ENCODE measurements at places on chromosomes 11 and 22. TPM values are rescaled to one million over a fixed set of nuclear protein-coding genes. Genes with fewer than 3 reads are reported as not detected.

Gene RTN4RL2
- 3.1 TPM for polyA plus RNA-seq

Gene RFPL1
- polyA plus RNA-seq = 1.2 TPM

Gene TSSK2
- polyA plus RNA-seq = not detected

Gene OR10A2
- polyA plus RNA-seq = 0.04 TPM

Gene FAT3
- polyA plus RNA-seq = 8.0 TPM

Gene PANX2
- 1.5 TPM for polyA plus RNA-seq

Gene CDON
- 25.4 TPM for polyA plus RNA-seq

Gene KRTAP5-9
- polyA plus RNA-seq = 0.42 TPM

Gene AP1B1
- polyA plus RNA-seq = 46.7 TPM

Gene TIGD3
- 0.65 TPM for polyA plus RNA-seq

DNA sequence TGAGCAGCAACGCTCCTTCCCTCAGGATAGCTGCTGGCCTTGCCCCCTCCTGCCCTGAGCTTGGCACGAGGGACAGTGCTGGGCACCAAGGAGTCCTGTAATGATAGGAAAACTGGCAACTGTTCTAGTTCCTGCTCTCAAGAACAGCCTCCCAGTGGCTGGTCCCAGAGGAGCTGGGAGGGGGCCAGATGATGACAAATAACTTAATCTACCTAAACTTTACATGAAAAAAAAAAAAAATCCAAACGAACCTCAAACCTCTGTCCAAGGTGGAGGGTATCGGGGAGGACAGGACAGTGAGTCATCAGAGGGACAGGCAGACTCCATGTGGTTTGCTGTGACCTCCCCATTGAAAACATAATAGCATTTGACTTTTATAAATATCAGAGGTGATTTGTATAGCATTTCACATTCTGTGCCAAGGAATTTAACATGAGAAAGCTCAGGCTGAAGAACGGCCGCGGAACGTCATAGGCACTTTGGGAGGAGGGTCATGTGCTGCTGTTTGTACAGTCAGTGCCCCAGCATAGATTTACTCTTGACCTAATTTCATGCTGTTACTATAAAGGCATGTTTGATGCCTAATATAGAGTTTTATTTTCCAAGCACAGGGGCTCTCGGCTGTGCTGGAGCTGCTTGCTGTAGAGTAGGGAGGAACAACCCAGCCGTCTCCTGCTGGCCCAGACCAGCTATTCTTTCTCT, 98.2 kb upstream of the NNMT start:
- DNase-seq = peak; percentile 67

DNA sequence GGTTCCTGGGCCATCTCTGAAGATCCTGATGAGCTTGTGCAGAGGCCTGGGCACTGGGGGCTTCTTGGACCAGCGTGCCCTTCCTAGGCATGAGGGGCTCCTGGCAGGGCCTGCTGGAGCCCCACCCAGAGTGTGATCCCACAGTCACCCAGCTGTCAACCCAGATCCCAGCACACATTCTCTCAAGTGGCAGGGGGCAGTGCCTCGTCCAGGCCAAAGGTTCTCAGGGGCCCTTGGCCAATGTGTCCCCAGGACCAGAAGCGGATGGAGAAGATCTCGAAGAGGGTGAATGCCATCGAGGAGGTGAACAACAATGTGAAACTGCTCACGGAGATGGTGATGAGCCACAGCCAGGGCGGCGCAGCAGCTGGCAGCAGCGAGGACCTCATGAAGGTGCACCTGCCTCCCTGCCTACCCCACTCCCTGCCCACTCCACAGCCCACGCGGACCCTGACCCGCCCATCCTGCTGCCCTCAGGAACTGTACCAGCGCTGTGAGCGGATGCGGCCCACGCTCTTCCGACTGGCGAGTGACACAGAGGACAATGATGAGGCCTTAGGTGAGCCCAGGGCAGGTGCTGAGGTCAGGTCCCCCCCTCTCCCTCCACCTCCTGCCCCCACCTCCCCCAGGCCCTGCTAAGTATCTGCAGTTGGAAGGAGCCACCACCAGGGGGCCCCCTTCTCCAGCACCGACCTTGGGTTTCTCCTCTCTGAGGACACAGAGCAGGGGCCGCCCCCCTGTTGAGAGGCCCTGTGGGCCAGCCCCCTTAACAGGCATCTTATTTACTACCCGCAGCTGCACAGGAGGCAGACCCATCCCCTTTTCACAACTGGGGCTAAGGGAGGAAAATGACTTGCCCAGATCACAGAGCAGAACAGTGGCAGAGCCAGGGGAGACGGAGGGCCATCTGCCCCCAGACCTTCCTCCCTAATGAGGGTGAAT, 14.7 kb downstream of the GGA1 start:
- no peak for DNase-seq

DNA sequence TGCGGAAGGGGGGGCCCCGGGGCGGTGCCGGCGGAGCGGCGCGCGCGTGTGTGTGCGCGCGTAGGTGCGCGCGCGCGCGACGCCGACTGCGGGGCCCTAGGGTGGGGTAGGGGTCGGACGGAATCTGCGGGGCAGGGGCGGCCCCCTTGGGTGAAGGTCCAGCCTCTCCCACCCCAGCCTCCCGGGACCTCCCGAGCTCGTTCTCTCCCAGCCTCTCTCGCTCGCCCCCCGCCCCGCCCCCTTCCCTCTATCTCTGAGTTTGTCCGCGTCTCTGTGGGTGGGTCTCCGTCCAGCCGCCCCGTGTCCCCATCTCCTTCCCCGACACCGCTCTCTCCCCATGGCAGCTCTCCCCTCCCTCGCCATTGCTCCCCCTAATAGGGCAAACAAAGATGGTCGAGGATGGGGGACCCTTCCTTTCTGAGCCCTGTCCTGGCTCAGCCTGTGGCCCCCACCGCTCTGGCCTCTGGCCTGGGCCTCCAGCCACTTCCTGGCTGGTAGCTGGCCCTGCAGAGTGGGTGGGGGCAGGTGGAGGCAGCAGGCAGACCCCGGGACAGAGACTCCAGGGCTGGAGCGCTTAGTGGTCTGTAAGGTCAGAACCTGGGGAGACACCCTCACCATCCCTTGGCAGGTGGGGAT, 33.0 kb upstream of the PRR5 start:
- DNase-seq = no peak

DNA sequence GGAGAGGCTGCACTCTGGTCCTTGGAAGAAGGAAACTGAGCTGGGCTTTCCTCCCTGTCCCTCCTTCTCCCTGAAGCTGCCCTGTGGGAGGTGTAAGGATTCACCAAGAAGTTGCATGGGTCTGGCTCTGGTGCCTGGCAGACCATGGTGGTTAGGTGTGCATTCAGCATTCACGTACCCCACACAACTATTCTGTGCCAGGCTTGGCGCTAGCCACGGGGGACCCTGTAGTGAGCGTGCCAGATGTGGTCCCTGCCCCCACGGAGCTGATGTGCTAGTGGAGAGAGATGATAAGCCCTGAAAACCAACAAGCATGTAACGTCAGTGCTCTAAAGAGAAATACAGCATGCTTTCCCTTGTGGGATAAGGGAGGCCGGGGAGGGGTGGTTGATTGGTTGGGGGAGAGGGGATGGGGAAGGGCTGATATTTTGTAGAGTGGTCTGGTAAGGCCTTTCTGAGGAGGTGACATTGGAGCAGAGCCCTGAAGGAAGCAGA, 48.9 kb downstream of the CD82 start:
- no peak for DNase-seq

DNA sequence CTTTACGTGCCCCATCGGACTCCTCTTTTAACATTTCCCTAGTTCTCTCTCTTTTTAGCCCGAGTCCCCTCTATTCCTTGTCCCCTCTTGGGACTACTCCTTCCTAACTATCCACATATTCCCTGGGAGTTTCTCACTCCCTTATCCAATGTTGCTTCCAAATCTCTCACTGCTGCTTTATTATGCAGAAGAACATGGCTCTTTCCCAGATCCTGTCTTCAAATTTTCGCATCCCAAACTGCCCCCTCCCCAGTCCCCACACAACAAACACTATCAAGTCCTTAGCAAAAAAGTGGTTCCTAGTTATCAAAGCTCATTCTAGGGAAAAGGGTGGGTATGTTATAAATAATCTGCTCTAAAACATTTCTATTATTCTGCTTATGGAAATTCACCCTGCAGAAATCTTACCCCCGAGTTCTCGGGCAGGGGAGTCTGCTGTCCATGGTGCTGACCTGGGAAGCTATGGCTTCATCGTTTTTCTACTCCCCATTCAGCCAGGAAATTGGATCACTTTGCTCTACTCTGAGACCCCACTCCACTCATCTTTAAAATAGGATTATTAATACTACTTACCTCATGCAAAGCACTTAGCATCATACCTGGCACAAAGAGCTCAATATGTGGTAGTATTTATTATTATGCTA, 393.5 kb downstream of the BUD13 start:
- peak; percentile 65 for DNase-seq

DNA sequence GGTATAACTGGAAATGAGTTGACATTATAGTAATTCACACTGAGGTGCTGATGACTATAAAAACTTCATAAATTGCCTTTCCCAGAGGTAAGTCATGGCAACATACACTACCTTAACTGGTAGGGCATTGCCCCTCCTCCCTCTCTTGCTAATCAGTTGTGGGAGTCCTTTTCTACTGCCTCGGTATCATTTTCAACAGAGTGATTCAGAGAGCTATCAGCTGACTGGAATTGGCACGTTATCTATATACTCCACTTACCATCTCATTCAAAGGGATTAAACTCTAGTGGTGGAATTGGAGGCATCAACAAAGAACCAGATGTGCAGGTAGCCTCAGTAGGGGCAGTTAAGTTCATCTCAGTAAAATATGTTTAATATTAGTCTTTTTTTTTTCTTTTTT, 8.0 kb upstream of the NUP160 start:
- DNase-seq = no peak

GRCh38 chr11:110430267-110431050, 711 bp downstream of the FDX1 start:
- peak; percentile 20 for DNase-seq

DNA sequence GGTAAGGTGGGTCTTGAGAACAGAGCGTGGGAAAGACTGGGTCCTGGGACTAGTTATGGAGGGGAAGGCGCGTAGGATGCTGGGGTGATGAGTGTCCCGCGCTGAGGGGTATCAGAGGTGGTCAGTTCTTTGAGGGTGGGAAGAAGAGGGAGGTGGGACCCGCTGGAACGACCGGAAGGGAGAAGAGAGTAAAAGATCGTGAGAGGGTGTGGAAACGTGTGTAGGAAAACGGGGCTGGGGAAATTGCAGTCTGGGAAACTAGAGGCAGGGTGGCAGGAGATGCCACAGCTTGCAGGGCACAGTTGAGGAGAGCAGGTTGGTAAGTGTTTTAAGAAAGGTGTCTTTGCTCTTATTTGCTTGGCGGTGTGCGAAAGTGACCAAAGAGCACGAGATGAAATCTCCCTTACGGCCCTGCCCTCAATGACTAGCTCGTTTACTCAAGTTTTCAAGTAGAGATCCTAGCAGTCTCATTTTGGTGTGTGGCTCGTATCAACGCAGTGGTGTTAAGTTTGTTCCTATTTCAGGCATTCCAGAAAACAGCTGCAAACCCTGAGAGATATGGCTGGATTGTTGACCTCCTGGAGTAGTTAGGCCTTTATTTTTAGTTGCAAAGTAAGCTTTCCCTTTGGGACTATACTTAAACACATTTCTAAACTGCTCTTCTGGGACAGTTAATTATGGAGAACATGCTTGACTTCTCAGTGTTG, 615 bp downstream of the STT3A start:
- DNase-seq = no peak

GRCh38 chr11:102971766-102972165, 16.2 kb upstream of the MMP13 start:
- no peak for DNase-seq

DNA sequence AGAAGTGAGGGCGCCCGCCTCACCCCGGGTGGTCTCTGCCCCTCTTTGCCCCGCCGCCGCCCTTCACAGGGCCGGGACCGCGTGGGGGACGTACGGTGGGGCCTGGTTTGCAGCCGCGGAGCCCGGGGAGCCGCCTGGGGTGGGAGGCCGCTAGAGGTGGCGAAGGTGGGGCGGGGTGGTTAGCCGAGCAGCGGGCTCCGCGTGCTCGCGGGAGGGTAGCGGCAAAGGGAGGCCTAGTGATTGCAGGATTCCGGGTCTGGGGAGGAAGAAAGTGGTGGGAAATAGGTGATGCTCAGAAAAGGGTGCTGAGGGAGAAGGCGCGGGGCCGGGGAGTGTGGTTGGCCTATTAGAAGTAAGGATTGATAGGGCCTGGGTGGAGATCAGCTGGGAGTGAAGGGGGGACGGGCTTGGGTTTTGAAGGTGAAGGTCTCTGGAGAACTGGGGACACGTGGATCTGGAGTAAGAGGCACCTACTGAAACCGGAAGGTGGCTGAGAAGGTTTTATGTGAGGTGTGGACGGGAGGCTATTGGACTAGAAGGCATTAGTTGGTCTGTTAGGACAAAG, 571 bp downstream of the FAR1 start:
- peak; percentile 22 for DNase-seq

DNA sequence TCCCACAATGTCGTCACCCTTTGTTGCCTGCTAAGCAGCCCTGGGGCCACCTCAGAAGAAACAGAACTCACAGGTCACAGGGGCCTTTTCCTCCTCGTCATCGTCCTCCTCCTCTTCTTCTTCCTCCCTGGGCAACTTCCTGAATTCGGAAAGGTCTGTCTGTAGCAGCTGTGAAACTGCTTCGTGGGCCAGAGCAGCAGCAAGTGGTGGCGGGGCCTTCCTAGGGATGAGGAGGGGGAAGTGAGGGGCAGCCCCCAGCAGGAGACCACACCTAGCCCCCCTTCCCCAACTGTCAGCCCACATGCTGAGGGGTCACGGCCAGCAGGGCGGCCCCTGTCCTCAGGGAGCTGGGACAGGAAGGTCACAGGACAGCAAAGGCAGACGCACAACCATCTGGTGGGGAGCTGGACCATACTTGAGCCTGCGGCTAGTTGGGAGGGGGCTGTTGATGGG, 13.2 kb downstream of the PPM1F start:
- no peak for DNase-seq

- no peak for DNase-seq
Observed at GRCh38 chr11:31887180-31887579, 76.1 kb upstream of the PAX6 start.

GRCh38 chr22:37461961-37462360, 24.2 kb downstream of the MFNG start:
- DNase-seq = no peak

- no peak for DNase-seq
Observed at GRCh38 chr22:43110927-43111623, 525 bp downstream of the BIK start.

- DNase-seq = no peak
Observed at GRCh38 chr11:134267966-134268365, 8.2 kb upstream of the GLB1L3 start.

DNA sequence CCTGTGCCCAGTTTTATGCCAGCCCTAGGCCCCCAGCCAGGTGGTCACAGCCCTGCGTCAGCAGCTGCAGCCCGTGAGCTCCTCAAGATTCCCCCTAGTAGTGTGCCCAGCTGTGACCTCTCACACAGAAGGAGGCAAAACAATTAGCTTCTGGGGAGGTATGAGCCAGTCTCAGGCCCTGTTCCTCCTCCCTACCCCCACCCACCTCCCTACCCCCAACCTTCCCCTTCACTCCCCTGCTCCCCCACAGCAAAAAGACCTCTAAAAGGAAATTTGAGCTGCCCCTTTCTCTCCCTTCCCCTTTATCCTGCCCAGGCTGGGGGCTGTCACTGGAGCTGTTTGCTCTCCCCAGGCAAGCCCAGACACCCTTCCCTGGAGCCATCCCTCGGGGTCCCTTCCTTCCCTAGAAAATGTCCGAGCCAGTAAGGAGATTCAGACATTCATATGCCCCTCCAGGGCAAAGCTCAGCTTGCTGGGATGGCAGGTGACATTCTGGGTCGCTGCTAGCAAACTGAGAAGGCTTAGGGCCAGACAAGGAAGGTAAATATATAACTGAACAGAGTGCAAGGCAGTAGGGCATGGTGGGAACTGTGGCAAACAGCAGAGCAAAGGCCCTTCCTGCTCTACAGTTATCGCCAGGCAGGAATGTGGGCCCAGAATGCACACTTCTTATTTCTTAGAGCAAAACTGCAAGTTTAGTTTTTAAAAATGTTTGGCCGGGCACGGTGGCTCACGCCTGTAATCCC, 300.2 kb downstream of the MN1 start:
- no peak for DNase-seq

GRCh38 chr11:128871168-128871610, 4.1 kb upstream of the KCNJ1 start:
- no peak for DNase-seq

Data from right renal pelvis (tissue), 4 donors.